ENCODE measurements at places on chromosomes 11 and 22.

DNA sequence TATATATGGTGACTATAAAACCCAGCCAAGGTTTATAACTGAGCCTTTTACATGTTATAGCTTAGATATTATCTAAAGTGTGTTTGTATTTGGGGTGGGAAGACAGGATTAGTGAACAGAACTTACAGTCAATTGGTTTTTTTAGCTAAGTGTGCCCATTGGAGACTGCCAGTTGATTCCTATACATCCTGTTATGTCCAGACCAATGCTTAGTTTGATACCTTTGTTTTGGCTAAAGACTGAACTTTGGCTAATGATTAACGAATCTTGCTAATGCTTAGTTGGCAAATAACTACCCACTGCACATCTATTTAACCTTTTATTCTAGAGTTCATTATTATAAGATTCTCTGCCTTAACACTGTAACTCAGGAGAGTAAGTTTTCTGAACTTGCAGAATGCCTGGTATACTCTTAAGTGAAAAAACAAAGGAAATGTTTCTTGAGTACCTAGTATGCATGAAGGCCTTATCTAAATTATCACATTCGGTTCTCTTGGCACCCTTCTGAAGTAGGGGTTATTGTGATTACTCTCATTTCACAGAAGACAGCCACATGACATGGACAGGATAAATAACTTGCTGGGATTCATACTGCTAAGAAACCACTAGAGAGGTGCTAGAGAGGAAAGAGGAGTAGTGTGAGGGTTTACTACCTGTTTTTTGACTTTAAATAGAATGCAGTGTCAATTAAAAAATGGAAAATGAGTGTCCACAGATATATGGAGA, 54.0 kb downstream of the KREMEN1 start:
- DNase-seq: no peak

DNA sequence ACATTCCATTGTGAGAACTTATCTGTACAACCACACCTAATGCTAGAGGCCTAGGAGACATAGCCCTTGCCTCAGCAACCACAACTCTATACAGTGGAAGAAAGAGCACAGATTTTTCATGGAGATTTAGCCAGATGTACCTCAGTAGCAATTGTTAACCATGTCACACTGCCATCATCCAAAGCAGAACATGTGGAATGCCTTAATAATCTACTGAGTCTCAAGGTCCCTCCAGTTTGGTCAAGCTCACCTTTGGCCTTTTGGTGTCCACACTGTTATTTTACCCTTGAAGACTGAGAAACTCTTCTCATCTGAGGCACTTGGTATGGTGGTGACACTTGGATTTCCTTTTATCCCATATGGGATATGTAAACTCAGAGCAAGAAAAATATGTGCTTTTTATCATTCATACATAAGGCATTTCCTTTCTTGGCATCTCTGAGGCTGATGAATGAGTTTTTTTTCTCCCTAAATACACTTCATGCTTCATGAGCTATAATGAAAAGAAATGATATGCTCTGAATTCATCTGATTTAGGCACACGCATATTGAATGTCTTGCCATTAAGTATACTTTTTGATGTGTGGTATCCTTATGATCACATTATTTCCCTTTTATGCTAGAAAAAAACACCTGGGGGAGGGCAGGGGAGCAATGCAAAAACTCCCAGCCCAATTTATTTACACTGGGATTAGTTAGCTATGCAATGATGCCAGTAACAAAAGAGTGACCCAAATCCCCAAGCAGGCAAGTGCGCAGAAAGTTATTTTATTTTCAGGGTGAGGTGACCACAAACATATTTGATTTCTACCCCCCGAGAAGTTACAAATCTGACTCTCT, 63.3 kb upstream of the ME3 start:
- no peak for DNase-seq

DNA sequence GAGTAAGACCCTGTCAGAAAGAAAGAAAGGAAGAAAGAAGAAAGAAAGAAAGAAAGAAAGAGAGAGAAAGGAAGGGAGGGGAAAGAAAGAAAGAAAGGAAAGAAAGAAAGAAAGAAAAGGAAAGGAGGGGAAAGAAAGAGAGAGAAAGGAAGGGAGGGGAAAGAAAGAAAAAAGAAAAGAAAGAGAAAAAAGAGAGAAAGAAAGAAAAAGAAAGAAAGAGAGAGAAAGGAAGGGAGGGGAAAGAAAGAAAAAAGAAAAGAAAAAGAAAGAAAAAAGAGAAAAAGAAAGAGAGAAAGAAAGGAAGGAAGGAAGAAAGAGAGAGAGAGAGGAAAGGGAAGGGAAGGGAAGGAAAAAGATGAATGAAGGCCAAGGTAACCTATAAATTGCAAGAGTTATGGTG, 47.2 kb upstream of the SLC22A12 start:
- no peak for DNase-seq

DNA sequence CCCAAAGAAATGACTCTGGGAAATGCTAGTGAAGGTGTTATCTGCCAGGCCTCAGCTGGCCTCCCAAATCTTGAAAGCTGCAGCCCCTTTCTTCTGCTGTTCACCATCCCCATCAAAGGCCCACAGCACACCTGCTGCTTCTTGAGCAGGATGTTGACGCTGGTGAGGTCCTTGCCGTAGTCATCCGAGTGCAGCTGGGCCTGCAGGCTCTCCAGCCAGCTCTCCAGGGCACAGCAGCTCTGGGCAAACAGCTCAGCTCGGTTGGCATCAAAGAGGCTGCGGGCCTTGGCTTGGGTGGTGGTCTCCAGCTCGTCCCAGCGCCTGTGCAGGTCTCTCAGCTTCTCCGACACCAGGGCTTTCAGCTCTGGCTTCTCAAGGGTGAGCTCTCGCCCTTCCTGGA, 18.5 kb upstream of the RBM4B start:
- DNase-seq: no peak

DNA sequence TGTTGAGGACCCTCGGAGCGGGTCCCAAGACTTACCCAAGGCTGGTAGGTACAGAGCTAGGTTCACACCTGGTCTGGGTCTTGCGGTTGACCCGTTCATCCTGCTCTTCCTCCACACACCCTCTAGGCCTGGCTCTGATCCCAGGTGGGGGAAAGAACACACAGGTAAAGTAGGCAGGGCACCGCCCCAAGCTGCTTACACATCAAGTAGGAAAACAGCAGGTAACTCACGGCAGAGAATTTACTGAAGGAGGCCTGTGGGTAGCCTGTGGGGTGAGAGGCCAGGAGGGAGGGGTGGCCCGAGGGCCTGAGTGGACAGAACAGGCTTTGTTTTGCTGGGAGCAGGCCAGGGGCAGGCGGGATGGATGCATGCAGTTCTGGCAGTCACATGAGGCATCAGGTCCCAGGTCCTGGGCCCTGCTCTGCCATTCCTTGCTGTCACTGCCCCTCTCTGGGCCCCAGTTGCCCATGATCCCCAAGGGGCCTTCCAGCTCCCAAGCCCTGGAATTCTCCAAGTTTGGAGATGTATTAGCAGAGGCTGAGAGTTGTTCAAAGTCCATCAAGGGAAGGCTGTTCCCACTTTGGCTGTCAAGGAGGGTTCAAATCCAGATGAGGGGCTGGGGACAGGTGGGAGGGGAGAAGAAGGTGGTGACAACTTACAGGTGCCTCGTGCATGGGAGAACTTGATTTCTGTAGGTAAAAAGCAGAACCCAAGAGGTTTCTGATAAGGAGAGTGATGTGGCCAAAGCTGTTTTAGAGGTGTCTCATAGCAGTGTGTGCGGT, 5.7 kb downstream of the TSKU start:
- no peak for DNase-seq

GRCh38 chr11:114172871-114173444, 113.4 kb downstream of the ZBTB16 start:
- DNase-seq: no peak

- no peak for DNase-seq
These were observed at the start of gene SLC29A2 for GRCh38 chr11:66371627-66372415. Gene SLC29A2, minus strand, starts transcription at chr11:66371760. Its CDS starts 169 bp downstream, at chr11:66371591.

DNA sequence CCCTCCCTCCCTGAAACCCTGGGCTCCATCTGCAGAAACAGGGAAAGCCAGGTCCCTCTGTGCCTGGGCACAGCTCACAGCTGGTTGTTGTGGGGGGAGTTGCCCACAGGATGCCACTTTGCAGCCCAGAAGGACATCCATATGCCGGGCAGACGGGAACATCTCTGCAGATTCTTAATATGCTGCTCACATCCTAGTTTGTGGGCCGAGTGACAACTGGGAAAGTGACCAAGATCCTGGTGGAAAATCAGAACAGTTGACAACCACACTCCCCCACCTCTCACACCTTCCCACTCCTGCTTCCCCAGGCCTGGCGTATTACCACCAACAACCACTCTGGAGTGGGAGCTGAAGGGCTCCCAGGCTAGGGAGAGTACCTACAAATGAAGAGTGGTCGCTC, 7.3 kb upstream of the SCGB1A1 start:
- no peak for DNase-seq

DNA sequence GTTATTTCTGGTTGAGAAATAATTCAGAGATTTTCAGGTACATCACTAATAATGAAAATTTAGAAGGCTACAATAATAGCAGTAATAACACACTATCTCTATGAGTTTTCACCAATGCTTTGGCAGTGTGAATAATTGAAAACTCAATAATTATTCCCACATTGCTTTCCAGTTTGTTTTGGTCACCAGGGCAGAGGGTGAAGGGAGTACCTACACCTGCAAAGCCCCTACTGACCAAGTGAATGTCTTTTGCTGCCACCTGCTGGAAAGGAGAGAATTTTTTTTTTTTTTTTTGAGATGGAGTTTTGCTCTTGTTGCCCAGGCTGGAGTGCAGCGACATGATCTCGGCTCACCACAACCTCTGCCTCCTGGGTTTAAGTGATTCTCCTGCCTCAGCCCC, 3.2 kb downstream of the NELL1 start:
- DNase-seq: no peak

GRCh38 chr11:111573821-111574249, 28.4 kb upstream of the SIK2 start:
- DNase-seq: no peak

- no peak for DNase-seq
These were observed 184.4 kb downstream of the GRIK4 start for GRCh38 chr11:120695939-120696338.

- no peak for DNase-seq
These were observed 110.2 kb downstream of the TEAD1 start for GRCh38 chr11:12784445-12784844.

DNA sequence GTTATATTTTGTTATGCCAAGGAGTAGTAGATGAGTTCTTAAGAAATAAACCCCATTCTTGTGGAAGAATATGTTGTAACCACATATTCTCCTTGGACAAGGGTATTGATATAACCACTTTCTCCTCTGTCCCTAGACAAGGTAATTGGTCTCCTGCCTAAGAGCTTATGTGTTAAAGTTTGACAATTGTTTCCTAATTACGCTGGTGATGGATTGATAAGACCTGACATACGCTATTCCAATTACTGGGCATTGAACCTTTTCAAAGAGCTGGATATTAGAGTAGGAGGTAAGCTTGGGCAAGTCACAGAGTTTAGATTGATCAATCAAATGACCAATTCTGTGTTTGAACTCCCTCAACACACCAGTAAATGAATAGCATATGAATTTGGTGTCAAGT, 88.9 kb downstream of the RAB38 start:
- no peak for DNase-seq

- DNase-seq: no peak
These were observed 154.3 kb downstream of the FBXO7 start for GRCh38 chr22:32628628-32629572.

- no peak for DNase-seq
These were observed 1491.7 kb upstream of the RAG2 start for GRCh38 chr11:38089726-38090125.

DNA sequence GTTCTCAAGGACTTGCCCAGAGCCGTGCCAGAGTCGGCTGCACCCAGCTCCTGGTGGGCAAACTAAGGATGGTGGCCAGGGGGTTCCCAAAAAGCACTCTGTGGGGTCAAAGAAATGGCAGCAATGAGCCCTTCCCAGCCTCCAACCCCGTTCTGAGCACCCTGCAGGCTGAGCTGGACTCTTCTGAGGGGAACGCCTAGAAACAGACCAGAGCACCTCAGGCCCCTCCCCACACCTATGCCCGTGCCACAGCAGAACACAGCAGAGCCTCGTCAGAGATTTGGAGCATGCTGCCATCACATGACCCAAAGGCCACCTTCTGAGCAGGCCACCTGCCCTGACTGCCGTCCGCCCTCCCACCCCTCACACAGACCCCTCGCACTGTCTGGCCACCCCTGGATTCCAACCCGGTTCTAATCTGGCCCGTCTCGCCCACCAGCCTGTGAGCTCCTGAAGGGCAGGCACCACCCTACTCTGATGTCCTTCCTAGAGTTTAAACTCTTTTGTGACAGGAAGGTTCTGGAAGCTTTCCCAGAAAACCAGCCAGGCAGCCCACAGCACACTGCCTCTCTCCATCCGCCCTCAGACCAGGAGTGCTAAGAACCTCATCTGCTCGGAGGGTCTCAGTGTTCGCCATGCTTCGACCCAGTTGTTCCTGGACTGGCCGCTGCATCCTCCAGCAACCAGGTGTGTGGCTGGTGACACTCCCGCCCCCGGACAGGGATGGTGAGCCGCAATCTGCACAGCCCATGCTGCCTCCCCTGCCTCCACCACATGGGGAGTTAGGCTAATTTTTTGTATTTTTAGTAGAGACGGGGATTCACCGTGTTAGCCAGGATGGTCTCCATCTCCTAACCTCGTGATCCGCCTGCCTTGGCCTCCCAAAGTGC, 97.6 kb downstream of the CELSR1 start:
- DNase-seq: no peak

DNA sequence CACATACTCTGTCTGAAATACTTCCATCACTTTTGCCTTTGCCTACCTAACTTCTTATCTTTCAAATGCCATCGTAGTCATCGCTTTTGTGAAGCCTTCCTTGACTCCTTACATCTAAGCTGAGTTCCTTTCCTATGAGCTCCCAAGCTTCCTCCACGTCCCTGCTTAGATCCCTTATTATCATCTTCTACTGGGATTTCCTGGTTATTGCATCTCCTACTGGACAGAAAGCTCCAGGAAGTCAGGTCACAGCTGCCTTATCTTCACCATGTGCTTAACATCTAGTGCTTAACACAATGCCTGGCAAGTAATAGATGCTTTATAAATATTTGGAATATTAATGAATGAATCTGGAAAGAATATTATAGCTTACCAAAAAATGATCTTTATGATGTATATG, 5.9 kb downstream of the YPEL4 start:
- no peak for DNase-seq

GRCh38 chr11:27718346-27718862, 18.1 kb upstream of the BDNF start:
- no peak for DNase-seq

- no peak for DNase-seq
These were observed 68.9 kb upstream of the SEPTIN5 start for GRCh38 chr22:19645391-19645790.

GRCh38 chr11:44565211-44565952, at the start of gene CD82:
Gene CD82, plus strand, starts transcription at chr11:44565663. Its CDS starts 29,000 bp downstream, at chr11:44594663.
- peak; percentile 99 for DNase-seq

DNA sequence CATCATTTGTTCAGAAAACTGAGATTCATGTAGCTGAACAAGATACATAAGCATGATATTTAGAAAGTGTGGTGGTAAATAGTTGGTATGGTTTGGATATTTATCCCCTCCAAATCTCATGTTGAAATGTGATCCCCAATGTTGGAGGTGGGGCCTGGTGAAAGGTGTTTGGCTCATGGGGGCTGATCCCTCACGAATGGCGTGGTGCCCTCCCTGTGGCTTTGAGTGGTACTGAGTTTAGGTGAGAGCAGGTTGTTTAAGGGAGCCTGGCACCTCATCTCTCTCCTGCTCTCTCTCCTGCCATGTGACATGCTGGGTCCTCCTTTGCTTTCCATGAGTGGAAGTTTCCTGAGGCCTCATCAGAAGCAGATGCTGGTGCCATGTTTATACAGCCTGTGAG, 48.1 kb downstream of the NXPE1 start:
- no peak for DNase-seq

All from GDM1 (cell line).